OCI-M1 (cell line): ENCODE measurements at places on chromosomes 3 and 15.
A peak's percentile ranks its signal among the peaks of the same experiment; 100 is the strongest.

DNA sequence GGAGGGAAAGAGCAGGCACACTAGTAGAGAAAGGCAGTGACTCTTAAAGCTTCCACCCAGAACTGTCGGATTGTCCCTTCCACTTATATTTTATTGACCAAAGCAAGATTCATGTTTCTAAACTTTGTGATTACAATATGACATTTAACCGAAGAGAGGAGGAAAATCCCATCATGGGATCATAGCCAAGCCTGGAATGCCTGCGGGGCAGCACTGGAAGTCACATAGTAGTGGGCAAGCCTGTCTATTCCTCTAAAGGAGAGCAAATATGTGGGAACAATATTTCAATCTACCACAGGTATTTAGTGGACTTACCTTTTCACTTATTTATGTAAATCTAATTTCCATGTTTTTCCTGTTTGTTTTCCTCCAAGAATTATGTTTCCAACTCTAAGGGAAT is 3.8 kb upstream of the TMOD3 start:
- no peak for DNase-seq

GRCh38 chr3:84108442-84108971 is 850.3 kb upstream of the CADM2 start:
- peak; percentile 1 for DNase-seq

GRCh38 chr3:45545476-45545875 is 49.1 kb upstream of the LIMD1 start:
- peak; percentile 32 for DNase-seq

DNA sequence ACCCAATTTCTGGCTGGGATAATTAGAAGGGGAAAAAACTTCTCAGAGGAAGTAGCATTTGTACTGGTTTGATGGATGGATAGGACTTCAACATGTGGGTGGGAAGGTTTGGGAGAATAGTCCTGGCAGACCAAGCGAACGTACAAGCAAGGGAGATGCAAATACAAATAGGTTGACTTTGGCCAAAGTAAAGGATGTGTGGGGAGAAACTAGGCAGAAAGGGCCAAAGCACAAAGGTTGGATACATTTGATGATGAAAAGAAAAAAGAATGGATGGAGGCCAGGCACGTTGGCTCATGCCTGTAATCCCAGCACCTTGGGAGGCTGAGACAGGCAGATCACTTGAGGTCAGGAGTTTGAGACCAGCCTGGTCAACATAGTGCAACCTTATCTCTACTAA is 63.4 kb downstream of the ERC2 start:
- no peak for DNase-seq

GRCh38 chr3:50473768-50474167 is 29.7 kb downstream of the CACNA2D2 start:
- DNase-seq, result no peak

- DNase-seq, result no peak
Measured at GRCh38 chr15:70090436-70091296, 7.1 kb downstream of the TLE3 start.

GRCh38 chr15:42772144-42772543 is 35.2 kb upstream of the CDAN1 start:
- no peak for DNase-seq

DNA sequence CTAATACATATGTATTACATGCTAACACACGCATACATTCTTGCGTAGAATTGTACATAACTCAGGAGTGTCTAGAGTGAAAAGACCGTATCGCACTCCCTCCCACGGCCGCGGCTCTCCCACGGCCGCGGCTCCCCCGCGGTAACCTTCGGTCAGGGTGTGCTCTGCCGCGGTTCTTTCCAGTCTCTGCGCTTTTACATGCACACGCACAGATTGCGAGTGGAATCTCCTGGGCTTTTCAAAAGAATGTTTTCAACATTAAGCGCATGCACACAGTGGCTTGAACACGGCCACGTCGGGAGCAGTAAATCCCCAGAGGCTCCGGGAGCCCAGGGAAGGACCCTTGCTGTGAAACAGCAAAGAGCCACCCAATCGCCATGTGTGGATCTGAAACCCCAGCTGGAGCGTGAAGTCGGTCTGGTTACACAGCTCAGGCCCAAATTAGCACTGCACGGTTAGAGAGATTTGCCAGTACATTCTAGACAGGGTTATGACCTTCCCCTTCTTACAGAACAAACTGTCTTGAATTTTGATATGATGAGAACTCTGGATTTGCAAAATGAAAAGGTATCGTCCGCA is 805 bp upstream of the RGMA start:
- DNase-seq, result no peak

DNA sequence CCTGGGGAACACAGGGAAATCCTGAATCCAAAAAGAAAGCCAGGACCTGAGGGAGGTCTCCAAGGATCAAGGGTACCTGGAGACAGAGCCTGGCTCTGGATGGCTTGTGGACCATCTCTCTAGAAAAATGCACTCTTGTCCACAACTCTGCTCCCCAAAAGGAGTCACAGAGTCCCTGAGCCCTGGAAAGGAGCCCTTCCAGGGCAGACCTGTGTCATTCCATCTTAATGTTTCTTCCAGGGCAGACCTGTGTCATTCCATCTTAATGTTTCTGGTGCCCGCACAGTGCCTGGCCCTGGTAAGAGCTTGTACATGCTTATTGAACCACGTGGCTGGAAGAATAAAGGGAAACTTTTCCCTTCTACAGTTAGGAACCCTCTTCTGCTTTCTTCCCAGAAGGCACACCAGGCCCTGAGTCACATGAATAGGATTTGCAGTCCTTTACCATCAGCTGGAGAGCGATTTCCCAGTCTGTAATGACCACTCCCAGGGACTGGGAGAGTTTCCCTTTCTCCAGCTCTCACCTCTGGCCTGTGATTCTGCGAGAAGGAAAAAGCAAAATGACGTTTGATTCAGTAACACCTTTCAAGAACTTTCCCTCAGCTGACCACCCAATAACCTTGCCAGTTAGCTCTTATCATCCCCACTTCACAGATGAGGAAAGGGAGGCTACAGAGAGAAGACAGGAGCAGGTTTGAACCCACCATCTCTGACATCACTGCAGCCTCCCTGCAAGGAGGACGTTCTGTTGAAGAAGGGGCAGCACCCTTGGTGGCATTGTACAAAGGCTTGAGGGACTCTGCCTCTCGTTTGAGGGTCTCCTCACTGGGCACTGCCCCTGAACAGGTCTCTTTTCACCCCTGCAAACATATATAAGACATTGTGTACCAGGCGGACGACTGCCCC is 35.8 kb upstream of the SLCO2A1 start:
- no peak for DNase-seq

GRCh38 chr3:133828576-133829309 is 23.1 kb downstream of the SRPRB start:
- no peak for DNase-seq

- DNase-seq, result no peak
Measured at GRCh38 chr15:81851325-81851724, 194.5 kb downstream of the MEX3B start.

DNA sequence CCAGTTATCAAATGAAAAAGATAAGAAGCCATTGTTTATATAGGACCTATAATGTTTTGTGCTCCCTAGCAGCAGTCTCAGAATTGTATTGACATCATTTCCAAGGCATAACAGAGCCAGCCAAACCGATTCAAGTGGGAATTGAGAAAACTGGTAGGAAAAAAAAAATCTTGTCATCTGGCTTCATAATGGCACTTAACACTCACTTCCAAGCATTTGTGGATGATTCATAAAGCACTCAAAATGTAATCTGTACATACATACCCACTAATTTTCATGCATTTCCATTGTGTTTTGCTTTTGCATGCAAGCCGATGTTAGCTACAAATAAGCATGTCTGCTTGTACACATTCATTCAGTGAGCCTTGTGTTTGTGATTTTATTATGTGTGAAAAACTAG is 18.6 kb upstream of the TRPC1 start:
- no peak for DNase-seq

- no peak for DNase-seq
Measured at GRCh38 chr15:101060576-101061551, 141.7 kb downstream of the LRRK1 start.

DNA sequence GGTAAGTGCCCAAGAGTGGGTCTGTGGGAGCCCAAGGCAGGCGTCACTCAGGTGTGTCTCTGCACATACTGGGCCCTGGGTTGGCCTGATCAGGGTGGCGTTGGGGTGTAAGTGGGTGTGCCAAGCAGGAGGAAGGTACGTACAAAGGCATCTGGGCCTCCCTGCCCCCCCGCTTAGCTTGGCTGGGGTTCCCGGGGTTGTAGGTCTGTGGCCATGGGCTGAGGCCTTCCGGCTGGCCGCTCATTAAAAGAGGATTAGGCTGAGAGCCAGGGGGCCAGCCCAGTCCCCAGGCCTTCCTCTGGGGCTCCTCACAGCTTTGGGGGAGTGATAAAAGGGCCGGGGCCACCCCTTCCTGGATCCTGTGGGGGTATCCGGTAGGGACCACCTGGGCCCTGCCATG is 13.3 kb downstream of the SEMA3F start:
- DNase-seq, result no peak

DNA sequence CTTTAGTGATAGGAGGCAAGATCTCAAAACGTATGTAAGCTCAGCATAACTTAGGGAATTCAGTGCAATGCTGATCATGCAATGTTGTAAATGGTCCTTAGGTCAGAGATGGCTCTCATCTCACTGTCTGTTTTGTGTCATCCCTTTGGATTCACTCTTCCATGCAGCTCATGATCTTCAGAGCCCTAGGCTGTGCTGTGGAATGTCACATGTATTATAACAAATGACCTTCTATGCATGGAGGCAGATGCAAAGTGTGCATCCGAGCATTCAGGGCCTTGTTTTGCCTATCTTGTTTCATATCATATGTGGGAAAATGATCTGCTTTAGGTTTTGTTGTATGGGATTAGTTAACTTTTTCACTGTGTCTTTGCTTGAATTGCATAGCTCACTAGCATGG is 40.5 kb upstream of the PDZRN3 start:
- DNase-seq, result no peak

DNA sequence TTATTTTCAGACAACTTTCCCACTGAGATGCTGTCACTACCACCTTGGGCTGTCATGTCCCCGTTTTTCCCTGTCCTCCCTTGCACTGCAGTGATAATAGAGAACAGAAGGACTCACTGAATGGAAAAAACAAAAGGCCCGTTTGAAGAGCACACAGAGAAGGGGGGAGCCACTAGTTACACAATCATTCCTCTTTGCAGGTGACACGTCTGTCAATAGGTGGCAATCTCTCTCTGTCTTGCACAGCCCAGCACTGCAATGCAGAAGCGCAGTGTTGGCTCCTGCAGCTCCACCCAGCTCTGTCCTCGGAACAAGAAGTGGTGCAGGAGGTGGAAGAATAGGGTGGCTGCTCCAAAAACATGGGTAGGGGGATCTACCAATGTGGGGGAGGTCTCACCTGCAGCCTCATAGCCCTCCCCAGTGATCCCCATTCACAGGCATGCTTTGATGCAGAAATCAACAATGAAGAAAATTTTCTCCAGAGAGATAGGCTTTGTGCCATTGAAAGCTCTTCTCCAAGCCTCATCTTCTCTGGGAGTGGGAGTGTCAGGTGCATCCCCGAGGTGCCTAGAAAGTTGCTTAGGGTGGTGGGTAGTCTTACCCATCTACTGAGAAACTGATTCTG is 31.8 kb downstream of the FSTL1 start:
- peak; percentile 79 for DNase-seq

- DNase-seq, result no peak
Measured at GRCh38 chr3:109115451-109115850, 2.5 kb downstream of the MORC1 start.

DNA sequence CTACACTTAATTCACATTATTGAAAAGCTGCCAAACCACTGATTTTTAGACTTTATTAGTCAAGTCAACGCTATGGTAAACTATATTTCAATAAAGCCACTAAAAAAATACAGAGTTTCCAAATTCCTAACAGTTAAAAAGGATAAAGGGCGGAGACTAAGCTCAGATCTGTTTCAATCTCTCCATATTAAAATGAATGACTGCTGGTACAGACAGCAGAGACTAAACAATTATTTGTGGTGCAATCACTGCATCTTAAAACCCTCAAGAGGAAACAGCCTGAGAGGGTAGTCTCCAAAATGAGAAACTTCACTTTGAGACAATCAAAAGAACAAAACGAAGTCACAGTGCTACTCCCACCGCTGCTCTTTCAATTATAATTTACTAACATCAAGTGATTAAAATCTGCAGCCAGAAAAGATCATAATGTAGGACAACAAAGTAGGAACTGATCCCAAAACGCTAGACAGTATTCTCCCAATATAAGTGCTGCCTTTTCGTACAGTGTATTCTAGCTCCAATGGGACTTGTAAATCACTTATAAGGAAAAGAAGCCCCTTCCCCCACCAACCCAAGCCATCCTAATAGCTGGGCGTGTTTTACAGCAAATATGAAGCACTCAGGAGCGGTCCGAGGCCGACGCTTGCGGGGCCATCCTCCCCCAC is 1.2 kb downstream of the UBP1 start:
- peak; percentile 68 for DNase-seq

- DNase-seq, result no peak
Measured at GRCh38 chr3:8210882-8211341, 290.7 kb upstream of the LMCD1 start.

- no peak for DNase-seq
Measured at GRCh38 chr15:33111041-33111451, 83.5 kb downstream of the FMN1 start.

DNA sequence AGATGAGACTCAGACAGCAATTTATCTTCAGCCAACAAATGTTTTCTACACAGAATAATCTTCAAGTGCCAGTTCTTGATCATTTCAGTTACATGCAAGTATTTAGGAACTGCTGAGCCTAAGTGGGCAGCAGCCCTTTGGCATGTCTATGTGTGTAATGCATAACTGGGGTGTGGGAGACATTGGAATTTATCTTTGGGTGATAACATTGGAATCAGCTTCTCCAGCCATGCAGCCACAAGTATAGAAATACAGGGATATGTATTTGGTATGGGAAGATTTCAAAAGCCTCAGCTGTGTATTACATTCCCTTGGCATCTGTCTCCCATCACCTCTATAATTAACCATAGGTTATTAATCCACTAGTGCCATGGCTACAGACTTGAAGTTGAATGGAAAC is 63.4 kb upstream of the FOXP1 start:
- no peak for DNase-seq

DNA sequence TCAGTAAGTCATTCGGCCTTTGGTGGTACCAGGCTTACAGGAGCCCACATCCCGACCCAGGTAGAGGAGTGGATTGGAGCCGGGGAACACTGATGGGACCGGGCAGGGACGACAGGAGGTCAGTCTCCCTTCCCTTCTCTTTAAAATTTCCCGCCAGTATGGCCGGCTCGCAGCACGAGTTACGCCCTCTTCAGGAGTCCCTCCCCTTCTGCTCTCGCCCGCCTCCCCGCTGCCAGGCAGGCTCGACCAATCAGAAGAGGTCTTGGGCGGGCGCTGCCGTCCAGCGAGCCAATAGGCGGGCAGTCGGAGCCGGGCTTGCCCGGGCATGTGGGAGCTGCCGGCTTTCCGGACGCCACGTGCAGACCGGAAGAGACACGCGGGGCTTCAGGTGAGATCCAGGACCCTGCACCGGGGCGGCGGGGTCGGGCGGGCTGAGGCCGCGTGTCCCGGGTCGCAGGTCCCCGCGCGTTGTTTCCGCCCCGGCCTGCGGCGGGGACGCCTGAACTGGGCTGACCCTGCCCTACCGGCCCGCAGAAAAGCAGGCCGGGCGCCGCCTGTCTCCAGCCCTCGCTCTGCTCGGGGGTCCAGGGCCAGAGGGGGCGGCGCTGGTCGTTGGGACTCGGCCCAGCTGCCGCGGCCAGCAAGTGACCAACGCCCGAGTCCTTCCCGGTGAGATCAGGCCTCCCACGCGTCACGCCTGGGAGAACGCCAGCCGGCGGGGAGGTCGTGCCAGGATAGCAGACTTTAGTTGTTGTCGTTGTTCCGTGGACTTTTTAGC is at the start of gene AEN:
Gene AEN (plus strand): TSS at position 346 of the 778 bp plus-strand sequence. CDS start 4,870 bp downstream, outside the sequence.
- DNase-seq, result peak; percentile 96

GRCh38 chr3:187084126-187084525 is 55.2 kb downstream of the RPL39L start:
- DNase-seq, result no peak
